Thyroid gland (tissue), 4 donors: ENCODE measurements at places on chromosomes 5 and 9.

GRCh38 chr9:101738566-101739183 is at the start of gene GRIN3A:
Gene GRIN3A (minus strand): TSS chr9:101738647. CDS start chr9:101737979, 668 bp downstream.
- no peak for DNase-seq

DNA sequence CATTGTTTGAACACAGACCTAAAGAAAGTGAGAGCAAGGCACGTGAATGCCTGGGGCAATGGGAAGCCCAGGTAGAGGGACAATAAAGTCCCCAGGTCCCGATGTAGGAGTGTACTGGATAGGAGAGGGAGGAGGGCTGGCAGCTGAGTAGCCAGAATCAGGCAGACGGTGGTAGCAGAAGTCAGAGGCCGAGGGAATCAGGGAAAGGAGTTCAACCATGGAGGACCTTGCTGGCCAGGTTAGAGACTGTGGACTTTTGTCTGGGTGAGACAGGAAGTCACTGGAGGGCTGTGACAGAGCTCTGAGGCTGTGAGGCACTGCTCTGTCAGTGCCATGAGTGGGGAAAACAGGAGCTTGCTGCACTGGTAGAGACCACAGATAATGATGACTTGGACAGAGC is 248.2 kb downstream of the EFNA5 start:
- no peak for DNase-seq

DNA sequence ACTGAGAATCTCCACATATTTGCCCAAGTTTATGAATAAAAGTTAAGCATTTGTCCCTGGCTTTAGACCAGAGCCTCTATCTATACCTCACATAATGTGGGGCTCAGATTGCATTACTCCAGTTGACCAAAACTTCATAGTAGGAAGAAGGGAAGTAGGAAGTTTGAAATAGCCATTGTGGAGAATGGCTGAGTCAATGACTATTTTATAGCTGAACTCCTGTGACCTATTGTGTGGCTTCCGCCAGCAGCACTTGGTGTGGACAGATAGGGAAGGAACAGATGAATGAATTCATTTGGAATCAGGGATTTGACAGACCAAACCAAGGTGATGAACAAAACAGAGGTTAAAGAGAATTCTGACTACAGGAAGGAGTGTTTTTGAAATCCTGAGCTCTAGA is 92.9 kb upstream of the LPAR1 start:
- DNase-seq = no peak

GRCh38 chr5:168366116-168366515 is 74.7 kb downstream of the WWC1 start:
- DNase-seq = no peak

DNA sequence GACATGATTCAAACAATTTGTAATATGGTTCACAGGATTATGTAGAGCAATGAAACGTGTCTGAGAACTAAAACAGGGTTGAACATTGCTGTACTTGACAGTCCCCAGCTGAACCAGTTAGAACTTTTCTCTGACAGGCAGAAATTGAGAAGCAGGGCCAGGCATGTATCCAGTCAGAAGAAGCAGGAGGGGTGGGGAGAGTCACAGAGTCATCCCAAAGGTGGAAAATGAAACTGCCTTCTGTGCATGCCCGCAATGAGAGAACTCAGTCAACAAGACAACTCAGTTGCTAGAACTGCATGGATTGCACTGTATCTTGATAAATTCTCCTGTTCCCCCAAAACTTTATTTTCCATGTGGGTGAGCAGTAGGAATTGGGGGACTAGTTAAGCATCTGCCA is 72.9 kb upstream of the PRLR start:
- DNase-seq = no peak

GRCh38 chr5:42366051-42366450 is 57.2 kb upstream of the GHR start:
- no peak for DNase-seq

- DNase-seq = no peak
Measured at GRCh38 chr9:4798281-4799032, 5.7 kb downstream of the RCL1 start.

- DNase-seq = no peak
Measured at GRCh38 chr9:69573651-69574050, 98.5 kb downstream of the APBA1 start.

DNA sequence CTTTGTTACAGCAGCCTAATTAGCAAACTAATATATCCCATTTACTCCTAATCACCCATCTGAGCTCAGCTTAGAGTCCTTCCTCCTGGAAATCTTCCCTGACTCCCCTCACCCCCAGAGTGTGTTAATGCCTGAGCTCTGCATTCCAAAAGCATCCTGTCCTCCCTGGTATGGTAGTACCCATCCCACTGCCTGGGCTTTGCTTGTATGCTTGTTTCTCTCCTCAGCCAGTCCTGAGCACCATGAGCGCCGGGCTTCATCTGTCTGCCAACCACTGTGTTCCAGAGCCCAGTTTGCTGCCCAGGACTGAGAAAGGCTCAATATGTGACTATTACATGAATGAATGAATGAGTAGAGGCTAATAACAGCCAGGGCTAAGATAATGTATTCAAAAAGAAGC is 272.4 kb downstream of the CDK5RAP2 start:
- DNase-seq = no peak

GRCh38 chr9:82010711-82011110 is 22.1 kb downstream of the SPATA31D1 start:
- no peak for DNase-seq

GRCh38 chr5:37663538-37663937 is 176.3 kb downstream of the GDNF start:
- DNase-seq = no peak

DNA sequence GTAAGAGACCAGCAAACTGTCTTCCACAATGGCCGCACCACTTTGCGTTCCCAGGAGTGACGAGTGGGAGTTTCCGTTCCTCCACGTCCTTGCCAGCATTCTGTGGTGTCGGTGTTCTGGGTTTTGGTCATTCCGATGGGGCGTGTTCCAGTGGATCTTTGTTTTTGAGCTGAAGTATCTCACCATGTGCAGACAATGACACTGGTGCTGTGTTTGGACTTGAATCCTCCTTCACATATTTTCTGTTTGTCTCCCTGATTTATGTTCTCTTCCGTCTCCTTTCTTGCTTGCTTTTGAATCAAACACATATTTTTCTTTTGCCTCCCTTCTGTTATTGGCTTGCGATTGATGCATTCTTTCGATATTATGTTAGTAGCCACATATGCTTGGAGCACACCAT is 60.8 kb upstream of the IRX4 start:
- DNase-seq = no peak

- no peak for DNase-seq
Measured at GRCh38 chr5:7663808-7664207, 187.1 kb downstream of the CFAP90 start.

GRCh38 chr9:128077847-128078503 is 9.9 kb downstream of the SLC25A25 start:
- no peak for DNase-seq

- no peak for DNase-seq
Measured at GRCh38 chr5:83993803-83994202, 273.1 kb upstream of the HAPLN1 start.

- no peak for DNase-seq
Measured at GRCh38 chr5:52334367-52334766, 453.3 kb upstream of the ITGA1 start.

DNA sequence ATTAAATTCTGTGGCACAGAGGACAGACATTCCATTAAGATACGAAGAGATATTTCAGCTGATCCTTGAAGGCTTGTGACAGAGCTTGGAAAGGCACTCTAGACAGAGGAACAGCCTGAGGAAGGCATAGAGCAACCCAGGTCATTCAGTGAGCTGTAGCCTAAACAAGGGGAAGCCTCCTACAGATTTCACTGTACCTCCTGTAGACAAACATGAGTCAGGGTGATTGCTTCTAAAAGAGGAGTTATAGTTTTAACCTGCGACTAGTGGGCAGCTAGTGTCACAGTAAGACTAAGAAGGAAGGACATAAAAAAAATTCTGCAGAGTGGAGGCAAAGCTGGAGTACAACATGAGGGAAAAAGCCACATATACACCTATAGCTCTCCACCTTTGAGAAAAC is 43.5 kb upstream of the ANKDD1B start:
- DNase-seq = no peak

GRCh38 chr9:103427696-103428095 is 432.6 kb downstream of the CYLC2 start:
- no peak for DNase-seq

DNA sequence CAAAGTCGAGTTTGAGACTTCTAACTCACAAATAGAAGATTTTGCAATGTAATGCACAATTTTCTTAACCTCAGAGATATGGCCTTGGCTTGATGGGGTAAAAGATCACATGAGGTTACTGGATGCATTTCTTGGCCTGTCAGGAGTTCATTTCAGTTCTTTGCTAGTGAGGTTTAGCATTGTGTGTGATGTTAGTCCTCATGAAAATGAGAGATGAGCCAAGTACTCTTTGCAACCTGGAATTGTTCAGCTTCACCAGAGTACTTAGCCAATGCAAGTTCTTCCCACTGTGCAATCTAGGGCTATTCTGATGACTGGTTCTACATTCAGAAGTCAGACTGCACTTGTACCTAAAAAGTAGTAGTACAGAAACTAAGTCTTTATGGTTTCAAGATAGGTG is 24.9 kb downstream of the GNAQ start:
- DNase-seq = no peak

- DNase-seq = no peak
Measured at GRCh38 chr9:86287013-86287412, 4.7 kb upstream of the ISCA1 start.

DNA sequence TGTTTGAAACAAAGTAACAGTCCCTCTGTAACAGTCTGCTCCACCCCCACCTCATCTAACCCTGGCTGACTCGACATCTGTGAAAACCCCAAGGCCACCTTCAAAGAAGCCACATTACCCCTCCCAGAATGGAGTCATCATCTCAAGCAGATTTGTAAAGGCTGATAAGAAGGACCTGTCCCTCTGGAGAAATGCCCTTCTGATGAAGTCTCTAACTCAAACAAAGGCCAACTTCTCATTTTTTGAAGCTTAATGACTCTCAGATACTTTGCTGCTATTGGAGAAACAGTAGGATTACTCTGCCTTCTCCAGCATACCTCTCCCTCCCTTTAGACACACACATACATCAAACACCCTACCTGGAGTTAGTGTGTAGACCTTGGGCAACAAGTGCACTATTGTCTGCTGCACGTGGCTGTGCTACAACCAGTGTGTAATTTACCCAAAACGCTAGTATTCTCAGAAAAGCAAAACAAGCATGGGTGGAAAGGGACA is 5.3 kb upstream of the SUSD1 start:
- DNase-seq = no peak

DNA sequence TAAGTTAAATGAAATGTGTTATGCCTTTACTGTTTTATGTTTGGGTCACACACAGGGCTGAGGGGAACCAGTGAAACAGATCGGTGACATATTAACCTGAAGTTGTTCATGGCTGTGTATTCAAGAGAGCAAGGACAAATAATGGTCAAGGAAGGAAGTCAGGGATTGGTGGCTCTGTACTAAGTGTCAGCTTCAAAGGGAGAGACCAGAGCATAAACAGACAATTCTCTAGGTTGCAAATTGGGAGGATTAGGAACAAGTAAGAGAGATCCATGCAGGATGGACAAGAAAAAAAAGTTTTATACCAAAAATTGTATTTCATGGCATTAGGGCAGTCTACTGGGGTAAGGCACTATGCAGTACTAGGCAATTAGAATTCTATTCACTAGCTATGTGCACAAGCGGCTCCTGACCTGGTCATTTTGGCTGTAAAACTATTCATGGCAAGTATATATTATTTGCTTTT is 156.3 kb downstream of the PLPPR1 start:
- DNase-seq = no peak

DNA sequence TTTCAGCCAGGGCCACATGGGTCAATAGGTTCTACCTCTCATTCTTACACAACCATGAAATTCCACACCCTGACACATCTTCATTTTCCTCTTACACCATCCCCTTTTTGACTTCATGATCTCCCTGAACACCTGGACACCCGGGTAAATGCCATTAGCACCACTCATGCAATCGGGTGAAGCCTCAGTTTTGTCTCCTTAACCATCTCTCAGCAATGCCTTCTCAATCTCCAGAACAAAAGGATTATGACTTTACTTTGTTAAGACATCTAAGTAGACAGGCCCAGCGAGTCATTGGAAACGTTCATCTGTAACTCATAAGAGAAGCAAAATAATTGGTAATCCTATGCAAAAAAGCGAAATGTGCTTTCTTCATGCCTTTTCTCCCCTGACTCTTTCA is 49.9 kb downstream of the ADAMTS12 start:
- no peak for DNase-seq

DNA sequence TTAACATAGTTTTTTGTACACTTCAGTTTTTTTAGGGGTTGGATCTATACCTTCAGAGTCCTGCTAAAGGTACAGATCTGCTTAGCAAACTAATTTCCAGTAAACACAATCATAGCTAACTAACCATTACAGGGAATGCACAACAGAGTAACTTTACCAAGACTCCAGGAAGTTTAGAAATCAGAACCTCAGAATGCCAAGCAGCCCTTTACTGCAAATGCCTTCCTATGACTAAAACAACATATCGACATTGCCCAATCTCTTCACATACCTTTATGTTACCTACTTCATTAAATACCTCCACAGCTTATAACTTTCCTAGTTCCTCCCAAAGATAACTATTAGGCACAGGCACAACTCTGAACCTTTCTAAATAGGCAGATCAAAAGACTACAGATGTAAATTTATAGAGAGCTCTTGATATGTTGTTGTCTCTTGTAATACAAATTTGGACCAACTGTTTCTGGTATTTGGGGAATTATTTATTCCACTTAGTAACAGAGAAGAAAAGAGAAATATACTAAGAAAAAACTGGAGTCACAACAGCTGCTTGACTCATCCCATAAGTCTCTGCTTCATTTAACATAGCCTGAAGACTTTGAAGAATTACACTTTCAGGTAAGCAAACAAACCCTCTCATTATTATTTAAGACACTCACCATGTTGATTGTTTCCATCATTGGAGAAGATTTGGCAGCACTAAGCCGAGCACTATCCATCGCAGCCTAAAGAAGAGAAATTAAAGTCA is 46.0 kb upstream of the OR2K2 start:
- no peak for DNase-seq

GRCh38 chr5:14595189-14595588 is 13.6 kb downstream of the OTULINL start:
- DNase-seq = no peak

- no peak for DNase-seq
Measured at GRCh38 chr9:131046093-131046380, 37.1 kb downstream of the LAMC3 start.

DNA sequence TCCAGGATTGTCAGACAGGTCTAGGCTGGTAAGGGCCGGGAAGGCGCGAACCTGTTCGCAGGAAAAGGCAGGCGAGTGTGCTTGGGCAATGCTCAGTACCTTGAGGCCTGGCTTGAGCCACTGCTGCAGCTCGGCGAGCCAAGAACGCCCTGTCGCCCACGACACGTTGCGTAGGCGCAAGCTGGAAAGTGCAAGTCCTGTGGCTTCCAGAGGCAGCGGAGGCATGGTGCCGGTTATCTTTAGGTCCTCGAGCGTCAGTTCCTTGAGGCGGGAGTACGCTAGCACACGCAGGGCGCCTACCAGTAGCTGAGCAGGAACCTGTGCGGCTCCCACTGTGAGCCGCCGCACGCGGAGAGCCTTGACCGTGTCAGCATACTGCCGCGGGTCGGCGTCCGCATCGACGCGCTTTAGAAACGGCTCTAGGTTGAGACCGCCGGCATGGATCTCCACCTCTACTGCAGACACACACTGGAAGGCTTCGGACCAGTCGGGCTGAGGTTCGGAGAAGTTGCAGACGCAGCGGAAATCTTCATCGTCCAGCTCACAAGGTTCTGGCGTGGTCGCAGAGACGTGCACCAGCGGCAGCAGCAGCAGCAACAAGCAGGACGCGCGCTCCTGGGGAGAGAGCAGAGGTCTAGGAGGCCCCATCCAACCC is 482 bp downstream of the CD14 start:
- DNase-seq = peak; percentile 59

- no peak for DNase-seq
Measured at GRCh38 chr9:111994831-111995458, 98.3 kb downstream of the UGCG start.
